ENCODE measurements at places on chromosomes 16 and 17.

DNA sequence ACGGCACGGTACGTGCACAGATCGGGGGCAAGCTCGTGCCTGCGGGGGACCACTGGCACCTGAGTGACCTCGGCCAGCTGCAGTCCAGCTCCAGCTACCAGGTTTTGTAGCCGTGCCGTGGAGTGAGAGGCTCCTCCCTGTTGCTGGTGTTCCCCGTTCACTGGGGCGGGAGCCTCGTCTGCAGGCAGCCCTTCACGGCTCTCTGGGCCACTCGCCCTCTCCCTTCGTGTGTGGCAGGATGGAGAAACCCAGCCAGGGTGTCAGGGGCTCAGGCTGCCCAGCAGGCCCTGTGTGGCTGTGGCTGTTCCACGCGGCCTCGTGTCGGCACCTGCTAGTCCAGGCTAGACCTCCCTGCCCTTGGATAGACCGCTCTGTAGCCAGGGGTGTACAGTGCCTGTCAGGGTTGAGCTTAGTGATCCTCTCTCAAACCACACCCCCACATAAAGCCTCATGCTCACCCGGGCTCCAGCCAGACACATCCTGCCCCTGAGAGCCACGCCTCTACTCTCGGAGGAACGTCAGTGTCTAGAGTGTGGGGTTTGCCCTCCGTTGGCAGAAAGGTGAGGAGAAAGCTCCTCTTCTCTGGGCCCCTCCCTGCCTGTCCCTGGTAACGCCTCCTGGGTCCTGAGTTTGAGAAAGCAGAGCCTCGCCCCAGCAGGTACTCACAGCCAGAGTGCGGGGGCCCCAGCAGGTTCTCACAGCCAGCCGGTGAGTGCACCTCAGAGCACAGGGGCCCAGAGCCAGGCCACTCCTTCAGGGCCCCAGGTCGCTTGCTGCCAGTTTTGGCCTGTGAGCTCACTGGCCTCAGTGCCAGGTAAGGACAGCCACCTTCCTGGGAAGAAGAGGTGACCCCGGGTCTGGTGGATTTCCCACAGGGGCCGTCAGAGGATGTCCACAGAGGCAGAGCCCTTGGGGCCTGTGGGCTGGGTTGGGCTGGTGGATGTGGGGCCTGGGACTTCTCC is 27.7 kb downstream of the NME3 start:
- DNase-seq = no peak

- no peak for DNase-seq
Measured at GRCh38 chr17:36773039-36773438, 164.2 kb upstream of the LHX1 start.

GRCh38 chr17:145671-146541 is 8.5 kb downstream of the SCGB1C2 start:
- DNase-seq = no peak

DNA sequence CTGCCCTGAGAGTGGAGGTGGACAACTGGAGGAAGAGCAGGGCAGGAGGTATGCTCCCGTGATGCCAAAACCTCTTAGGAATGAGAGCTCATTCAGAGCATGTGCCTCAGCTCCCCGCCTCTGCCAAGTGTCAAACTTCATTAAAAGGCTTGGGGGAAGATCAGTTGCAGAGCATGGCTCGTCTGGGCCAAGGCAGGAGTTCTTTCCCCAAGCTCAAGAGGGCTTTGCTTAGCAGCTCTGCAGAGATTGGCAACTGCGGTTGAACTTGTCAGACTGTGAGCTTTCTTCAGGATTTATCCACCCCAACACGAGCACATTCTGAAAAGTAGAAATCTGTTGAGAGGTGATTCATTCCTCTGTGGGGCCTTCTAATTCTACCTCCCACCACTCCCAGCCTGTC is 248.1 kb downstream of the HS3ST3A1 start:
- DNase-seq = no peak

GRCh38 chr17:50954641-50955121 is 88.5 kb upstream of the TOB1 start:
- DNase-seq = no peak

GRCh38 chr16:51919736-51920135 is 627.2 kb downstream of the TOX3 start:
- no peak for DNase-seq

GRCh38 chr16:11734025-11734652 is 8.5 kb downstream of the TXNDC11 start:
- DNase-seq = no peak

DNA sequence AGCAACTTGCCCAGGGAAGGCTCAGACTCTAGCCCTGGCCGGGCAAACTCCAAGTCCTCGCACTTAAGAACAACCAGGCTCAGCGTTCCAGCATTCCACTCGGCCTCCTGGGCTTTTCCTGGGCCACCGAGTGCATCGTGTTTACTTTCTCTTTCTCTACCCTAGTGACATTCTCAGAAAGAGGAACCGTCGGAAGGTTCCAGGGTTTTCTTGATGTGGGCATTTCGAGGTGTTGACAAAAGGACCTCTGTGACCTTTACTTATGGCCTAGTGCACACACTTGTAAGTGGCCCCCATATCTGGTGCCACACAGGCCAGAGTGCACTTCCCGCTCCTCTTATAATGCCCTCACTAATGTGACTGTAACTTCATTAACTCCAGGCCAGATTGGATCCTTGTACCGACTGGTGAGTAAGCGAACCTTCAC is 3.1 kb upstream of the BANP start:
- no peak for DNase-seq

DNA sequence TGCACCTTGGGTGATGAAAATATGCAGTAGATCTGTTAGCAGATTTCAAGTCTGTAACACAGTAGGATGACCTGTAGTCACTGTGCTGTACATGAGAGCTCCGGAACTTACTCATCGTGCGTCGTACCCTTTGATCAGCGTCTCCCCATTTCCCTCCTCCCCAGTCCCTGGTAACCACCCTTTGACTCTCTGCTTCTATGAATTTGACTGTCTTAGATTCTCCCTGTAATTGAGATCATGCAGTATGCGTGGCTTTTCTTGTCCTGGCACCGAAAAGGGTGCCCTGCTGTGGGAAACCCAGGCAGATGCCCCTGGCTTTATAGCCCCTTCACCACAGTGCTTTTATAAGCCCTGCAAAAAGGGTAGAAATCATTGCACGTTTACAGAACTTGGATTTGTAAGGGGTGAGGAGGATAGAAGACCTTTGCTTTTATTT is 20.5 kb downstream of the CLEC16A start:
- peak; percentile 65 for DNase-seq

GRCh38 chr16:85403693-85404092 is 209.4 kb upstream of the GSE1 start:
- DNase-seq = no peak

GRCh38 chr17:13626703-13627102 is 25.0 kb upstream of the HS3ST3A1 start:
- DNase-seq = no peak

DNA sequence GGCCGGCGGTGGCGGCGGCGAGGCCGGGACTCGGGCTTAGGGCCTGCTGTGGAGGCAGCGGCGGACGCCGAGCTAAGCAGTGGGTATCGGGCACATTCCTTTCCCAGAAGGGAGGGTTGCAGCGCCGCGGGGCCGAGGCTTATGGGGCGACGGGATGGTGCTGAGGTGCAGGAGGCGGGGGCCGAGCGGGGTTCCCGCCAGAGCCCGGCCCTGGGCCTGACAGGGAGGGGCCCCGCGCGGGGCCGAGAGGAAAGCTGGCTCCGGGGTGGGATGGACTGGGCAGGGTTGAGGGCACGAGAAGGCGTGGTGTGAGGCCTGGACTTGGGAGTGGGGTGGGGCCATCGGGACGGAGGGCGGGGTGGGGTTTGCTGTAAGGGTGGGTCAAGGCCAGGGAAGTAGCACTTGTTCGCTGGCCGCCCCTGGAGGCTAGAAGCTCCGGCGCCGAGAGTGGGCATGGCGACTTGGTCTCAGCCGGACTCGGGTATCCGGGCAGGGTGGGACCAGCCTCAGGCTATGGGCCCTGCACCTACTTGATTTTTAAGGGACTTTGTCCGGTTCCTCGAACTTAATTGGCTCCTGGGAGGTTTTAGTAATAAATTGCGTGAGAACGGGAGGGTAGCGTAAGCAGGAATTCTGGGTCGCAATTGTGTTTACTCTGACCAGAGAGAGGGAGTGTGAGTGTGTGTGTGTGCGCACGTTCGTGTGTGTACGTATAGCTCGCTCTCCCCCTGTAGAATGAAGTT is 396 bp downstream of the NFE2L1 start:
- peak; percentile 15 for DNase-seq

DNA sequence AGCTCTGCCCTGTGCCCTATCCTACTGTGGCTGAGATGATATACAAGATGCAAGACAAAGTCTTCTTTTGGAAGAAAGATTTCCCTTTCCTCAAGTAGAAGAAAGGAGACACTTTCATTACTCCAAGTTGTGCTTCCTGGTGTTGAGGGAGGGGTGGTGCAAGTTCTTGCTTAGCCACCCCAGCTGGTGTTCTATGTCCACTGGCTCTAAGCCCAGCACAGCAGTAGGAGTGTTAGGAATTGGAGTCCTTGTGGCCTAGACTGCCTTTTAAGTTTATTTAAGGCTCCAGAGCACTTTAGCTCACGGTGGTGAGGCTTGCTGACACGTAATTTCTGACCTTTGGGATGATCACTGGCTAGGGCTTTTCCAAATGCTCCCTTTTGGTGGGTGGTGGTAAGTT is 109.7 kb downstream of the KIF2B start:
- DNase-seq = no peak

DNA sequence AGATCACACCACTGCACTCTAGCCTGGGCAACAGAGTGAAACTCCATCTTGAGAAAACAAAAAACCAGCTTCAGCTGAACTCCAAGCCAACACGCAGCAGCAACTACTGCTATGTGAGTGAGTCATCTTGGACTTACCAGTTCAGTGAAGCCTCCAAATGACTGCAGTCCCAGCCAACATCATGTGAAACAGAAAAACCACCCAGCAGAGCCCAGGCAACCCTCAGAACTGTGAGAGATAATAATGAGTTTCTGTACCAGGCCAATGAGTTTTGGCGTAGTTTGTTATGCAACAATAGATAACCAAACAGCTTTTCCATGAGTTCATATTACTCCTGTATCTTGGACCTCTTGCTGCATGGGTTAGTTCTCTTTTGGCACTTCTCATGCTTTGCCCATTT is 23.3 kb downstream of the PHF12 start:
- no peak for DNase-seq

DNA sequence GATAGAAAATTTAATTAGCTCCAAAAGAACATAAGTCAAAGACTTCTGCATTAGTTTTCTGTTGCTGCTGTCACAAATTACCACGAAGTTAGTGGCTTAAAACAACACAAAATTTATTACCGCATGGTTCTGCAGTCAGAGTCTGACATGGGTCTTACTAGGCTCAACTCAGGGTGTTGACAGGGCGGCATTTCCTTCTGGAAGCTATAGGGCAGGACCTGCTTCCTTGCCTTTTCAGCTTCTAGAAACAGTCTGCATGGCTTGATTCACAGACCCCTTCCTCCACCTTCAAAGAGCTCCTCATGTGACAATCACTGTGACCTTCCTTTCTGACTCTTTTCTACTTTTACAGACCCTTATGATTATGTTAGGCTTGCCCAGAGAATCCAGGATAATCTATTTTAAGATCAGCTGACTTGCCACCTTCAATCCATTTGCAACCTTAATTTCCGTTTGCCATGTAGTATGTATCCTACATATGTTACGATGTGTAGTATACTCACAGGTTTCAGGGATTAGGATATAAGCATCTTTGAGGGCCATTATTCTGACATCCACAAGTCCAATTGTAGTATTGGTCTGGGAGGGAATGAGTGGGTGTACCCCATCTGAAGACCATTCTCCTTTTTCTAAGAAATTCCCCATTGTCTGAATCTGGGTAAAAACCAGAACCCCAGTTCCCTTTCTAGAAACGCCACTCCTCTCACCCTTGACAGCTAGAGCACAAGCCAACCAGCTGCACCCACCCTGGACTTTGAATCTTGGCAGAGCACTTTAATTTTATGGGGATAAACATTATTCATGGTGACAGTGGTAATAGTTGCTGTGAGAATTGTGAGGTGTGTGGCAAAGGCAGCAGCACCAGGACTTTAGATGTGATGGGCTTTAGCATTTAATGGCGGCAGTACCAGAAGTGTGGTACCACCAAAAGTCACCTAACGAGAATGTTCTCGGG is 265.5 kb downstream of the KCNJ2 start:
- DNase-seq = no peak

GRCh38 chr16:14354561-14355351 is 275.3 kb downstream of the PARN start:
- no peak for DNase-seq

- no peak for DNase-seq
Measured at GRCh38 chr16:22186517-22186916, 19.6 kb upstream of the EEF2K start.

DNA sequence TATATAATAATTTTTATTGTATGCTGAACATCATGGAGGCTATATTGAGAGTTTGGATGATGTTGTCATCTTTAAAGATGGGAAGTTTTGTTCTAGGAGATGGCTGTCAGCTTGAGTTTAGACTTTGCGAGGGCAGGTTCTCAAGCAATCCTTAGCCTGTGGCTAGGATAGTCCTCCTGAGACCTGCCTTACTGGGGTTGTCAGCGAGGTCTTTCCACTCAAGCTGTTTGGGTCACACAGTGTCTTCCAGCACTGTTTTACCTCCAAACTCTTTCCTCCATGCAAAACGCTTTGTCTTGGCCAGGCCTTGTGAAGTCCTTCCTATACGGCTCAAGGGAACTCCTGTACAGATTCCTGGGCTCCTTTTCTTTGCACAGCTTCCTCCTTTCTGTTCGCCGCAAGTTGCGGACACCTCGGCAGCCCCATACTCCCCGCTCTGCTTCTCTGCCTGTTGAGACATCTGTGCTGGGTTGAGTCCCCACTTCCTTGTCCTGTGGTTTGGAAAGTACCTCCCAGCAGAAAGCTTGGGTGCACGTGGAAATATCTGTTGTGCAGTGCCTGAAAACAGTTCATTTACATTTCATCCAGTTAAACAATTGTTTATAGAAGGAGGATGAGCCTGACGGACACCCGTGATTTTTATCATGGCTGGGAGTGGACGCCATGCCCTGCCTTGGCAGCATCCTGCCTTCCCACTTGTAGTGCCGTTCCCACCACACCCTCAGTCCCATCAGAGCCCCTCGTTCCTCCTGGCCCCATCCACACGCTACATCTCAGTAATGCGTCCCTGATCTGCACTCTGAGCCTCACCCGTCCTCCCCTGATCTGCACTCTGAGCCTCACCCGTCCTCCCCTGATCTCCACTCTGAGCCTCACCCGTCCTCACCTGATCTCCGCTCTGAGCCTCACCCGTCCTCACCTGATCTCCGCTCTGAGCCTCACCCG is 55.0 kb upstream of the CBFA2T3 start:
- DNase-seq = peak; percentile 54
